ENCODE measurements at places on chromosomes 7 and 10.
A peak's percentile ranks its signal among the peaks of the same experiment; 100 is the strongest.

GRCh38 chr7:30148951-30149459 lies 14.2 kb downstream of the MTURN start:
- no peak for DNase-seq

GRCh38 chr10:35781643-35782035 lies 139.5 kb upstream of the FZD8 start:
- peak; percentile 2 for DNase-seq

GRCh38 chr10:118241229-118242137 lies 100.6 kb downstream of the FAM204A start:
- DNase-seq, result peak; percentile 30

DNA sequence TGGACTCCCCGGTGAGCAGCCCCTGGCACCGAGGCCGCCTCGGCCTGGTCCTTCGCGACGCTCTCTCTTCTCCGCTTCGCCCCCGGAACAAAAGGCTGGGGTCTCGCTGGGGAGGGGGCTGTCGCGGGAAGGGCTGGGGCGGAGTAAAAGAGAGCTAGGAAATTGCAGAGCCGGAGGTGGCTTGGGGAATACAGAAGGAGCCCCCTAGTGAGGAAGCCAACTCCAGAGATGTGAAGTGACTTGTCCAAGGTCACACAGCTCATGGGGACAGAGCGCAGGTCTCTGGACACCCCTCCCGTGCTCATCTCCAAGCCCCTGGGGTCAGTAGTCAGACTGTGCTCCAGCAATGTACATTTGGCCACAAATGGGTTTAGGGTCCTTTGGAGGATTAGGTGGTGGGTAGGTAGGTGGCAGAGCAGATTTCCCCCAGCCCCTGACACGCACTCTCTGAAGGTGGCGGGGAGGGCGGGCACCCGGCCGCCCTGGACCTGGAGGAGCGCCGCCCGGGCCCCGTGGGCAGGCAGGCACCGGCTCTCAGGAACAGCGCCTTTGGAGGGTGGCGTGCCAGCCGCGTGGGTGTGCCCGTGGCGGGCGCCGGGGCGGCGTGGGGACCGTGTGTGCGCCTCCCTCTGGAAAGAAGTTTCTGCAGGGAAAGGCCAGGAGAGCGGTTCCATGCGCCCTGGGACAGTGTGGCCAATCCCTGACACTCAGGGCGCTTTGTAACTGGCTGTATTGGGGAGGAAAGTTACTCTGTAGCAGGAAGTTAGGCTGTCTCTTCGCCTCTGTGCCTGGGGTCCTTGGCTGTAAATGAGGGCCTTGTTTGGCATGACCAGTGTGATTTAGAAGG lies 910 bp downstream of the WIPF3 start:
- DNase-seq, result no peak

DNA sequence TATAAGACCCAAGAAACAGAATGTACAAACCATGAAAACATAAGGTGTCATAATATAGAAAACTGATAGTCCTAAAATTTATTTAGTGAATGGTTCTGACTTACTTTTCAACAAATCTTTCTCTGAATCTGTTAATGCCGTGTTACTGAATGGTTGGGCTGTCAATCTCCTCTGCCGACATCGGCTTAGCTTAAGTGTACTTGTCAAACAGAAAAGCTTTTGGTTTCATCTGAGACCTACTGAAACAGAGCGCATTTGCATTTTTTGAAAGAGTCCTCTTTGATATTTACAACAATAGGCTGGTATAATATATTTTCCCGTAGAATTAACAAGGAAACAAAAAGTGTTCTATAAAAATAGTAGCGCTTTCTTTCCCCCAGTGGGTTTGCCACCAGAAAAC lies 120.9 kb upstream of the ZNF804B start:
- no peak for DNase-seq

DNA sequence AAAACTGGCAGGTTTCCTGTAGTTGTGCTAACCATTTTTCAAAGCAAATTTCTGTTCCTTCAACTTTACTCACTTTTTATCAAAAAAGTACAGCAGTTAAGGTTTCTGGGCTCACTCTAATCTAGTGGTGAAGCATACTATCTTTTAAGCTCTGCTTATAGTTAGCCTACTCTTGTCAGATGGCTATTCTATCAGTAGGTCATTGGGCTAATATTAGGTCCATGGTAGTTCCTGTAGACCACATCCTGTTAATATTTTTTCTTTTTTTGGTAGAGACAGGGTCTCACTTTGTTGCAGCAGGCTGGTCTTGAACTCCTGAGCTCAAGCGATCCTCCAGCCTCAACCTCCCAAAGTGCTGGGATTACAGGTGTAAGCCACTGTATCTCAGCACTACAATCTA lies 27.9 kb upstream of the NRCAM start:
- DNase-seq, result no peak

- DNase-seq, result no peak
Measured at GRCh38 chr10:71565284-71566000, 154.1 kb downstream of the C10orf105 start.

GRCh38 chr10:94146746-94147145 lies 153.0 kb downstream of the PLCE1 start:
- no peak for DNase-seq

DNA sequence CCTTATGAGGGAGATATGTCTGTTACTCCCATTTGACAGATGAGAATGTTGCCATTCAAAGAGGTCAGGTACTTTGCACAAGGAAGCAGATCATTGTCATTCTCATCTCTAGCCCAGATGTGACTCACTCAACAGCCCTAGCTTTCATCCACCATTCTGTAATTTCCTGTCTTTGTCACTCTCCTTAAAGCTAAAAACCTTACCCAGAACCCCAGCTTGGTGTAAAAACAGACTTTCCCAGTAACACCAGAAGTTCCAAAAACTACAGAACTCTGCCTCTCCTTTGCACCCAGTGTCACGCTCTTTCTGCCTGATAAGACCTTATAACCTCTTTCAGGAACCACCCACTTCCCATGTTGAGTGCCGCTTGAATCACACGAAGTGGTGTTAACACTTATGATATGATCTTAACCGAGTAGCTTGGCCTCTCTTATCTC lies 89.1 kb upstream of the SP4 start:
- no peak for DNase-seq

DNA sequence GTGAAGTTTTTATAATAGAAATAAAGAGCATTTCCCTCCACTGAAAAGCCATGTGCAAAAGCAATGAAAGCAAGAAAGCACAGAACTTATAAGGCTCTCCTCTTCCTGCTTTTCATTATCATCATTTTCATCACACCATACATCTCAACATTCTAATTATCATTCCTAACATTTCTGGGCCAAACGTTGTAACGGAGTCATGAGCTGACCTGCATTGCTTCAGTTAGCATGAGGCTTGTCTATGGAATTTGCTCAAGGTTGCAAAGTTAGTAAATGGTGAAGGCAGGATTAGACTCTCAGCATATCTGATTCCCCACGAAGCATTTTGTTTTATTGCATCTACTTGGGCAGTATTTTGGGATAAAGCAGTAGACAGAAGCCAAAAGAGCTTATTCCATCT lies 11.4 kb downstream of the SCIN start:
- no peak for DNase-seq

GRCh38 chr7:133744451-133744850 lies 382.7 kb upstream of the LRGUK start:
- DNase-seq, result no peak

- DNase-seq, result no peak
Measured at GRCh38 chr10:114397651-114398145, 6.6 kb downstream of the AFAP1L2 start.

DNA sequence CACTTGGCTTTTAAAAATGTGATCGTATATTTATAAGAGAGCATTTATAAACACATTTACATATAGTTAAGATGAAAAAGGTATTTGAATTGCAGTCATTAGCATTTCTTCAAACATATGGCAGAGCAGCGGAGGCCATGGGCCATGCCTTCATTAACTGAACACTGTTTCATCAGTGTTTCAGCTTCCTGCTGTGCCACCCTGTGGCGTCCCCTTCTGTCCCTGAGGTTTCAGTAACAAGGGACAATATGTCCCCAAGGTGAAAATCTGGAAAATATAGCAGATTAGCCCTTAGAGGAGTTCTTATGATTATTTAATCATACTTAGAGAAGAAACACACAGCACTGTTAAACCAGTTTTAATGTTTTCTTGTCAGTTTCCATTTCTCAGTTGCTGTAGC lies 577.8 kb downstream of the ETV1 start:
- no peak for DNase-seq

DNA sequence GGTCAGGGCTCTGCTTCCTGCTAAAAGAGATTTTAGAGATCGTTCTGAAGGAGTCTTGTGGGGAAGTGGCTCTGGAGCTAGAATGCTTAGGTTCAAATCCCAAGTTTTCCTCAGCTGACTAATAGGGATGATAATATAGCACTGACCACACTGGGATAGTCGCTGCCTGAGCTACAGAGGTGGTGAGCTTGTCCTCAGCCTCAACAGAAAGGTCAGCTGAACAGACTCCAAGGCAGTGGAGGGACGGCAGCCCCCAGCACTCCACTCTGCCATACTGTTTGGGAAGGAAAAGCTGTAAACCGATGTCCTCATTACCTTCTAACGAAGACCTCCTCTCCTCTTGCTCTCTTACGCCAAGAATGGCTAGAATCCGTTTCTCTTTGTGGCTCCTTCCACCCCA lies 36.2 kb downstream of the KAT6B start:
- DNase-seq, result no peak

DNA sequence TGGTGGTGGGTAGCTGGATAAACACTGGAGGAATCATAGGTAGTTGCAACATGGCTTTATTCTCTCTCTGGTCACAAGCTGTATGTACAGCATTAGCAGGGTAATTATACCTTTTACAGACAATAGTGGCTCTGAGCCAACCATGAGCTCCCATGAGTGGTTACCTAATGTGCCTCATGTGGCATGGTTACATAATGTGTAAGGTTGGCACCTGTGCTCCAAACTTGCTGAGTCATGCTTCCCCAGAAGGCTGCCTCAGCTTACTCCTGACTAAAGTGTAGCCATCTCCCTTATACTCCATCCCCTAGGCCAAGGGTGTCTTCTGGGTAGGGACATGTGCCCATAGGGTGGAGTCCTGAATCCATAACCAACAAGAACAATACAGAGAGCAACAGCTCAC lies 345.3 kb upstream of the SEMA3C start:
- DNase-seq, result no peak

DNA sequence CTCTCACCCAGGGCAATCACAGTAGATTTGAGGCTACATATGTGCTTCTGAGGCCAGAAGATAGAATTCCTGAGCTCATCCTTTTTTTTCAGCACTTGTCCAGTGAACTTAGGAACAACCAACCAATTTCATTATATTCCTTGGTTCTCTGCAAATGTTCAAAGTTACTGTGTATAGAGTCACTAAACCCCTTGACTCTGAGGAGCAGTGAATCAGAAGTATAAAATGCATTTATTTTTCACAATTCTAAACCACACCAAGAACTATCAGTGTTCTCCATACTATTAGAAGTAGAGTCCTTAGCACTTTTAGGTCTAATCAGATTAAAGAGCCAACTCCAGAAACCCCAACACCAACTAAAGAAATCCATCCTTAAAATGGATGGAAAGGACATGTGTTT lies 19.6 kb upstream of the PAPSS2 start:
- no peak for DNase-seq

GRCh38 chr10:74379474-74379873 lies 228.5 kb downstream of the ADK start:
- DNase-seq, result no peak

DNA sequence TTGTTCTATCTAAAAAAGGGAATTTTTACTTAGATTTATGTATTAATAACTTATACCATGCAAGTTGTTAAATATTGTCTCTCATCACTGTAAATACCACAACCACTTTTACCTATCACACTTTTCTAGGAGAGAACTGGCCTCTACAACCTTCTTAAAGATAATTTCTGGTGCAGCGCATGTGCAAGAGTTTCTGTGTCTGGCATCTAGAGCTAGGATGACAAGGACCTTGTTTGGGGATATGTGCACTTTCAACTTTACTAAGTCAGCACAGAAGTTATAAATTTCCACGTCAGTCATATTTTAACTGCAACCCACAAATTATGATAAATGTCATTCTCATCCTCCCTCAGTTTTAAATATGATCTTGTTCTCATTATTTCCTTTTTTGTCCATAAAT lies 156.9 kb upstream of the ADCY1 start:
- no peak for DNase-seq

GRCh38 chr10:66625709-66626590 lies 299.9 kb upstream of the LRRTM3 start:
- no peak for DNase-seq

- no peak for DNase-seq
Measured at GRCh38 chr10:110426294-110427181, 71.2 kb upstream of the DUSP5 start.

- DNase-seq, result no peak
Measured at GRCh38 chr10:103504181-103504783, 10.8 kb downstream of the NEURL1 start.

DNA sequence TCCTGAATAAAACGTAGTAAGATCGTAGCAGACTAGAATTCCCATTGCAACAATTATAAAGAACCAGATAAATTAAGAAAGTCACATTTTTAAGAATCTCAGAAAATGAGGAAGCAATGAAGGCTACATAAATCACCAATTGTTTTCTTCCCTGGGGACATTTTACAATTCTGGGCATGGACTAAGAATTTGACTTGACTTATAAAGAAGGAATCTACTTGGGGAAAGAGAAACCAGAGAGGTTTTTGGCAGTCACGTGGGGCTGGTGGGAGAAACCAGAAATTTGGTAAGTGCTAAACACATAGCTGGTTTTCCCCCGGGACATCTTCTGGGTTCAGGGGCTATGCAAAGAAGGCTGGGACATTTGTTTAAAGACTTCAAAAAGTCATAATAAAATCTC lies 109.8 kb upstream of the IL6 start:
- DNase-seq, result no peak

GRCh38 chr7:69615685-69616084 lies 17.4 kb downstream of the AUTS2 start:
- no peak for DNase-seq

DNA sequence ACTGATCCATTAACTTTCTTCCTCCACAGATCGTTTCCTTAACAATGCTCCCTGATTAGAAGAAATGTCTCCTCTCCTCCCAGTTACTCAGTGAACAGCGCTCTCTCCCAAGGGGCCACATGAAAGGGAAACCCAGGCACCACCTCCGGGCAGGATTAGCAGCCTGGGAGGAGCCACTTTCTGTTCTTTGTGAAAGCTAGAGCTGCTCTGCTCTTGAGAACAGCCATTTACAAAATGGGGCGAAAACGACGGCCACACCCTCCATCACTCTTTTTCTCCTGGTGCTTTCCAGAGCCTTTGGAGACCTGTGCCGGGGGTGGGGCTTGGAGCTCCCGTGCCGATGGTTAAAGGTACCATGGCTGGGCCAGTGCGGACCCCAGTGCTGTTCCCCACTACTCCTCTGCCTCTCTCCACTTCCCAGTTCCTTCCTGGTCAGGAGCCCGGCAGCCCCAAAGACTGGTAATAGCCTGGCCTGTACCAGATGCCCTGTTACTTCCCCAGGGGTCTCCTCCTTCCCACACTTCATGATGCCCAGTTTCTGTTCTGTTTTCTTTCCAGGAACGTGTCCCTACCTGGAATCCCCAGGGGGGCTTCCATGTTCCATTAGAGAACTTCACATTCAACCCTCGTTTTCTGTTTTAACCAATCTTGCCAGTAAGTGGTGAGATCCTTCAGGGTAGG lies 402.9 kb upstream of the GALNT17 start:
- DNase-seq, result no peak

- peak; percentile 52 for DNase-seq
Measured at GRCh38 chr7:125256446-125256845, 326.8 kb upstream of the POT1 start.

GRCh38 chr7:50590535-50590934 lies 25.3 kb upstream of the DDC start:
- DNase-seq, result no peak

Data from NCI-H526 treated with DMSO at 0.1 percent for 48 hours (cell line).